ENCODE measurements at places on chromosomes 11 and 22.

DNA sequence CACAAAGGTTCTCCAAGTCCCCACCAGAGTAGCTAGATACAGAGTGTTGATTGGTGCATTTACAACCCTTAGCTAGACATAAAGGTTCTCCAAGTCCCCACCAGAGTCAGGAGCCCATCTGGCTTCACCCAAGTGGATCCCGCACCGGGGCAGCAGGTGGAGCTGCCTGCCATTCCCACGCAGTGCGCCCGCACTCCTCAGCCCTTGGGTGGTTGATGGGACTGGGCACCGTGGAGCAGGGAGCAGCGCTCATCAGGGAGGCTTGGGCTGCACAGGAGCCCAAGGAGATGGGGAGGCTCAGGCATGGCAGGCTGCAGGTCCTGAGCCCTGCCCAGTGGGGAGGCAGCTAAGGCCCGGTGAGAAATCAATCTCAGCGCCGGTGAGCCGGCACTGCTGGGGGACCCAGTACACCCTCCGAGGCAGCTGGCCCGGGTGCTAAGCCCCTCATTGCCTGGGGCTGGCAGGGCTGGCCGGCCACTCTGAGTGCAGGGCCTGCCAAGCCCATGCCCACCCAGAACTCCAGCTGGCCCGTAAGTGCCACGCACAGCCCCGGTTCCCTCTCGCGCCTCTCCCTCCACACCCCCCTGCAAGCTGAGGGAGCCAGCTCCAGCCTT is 404.1 kb downstream of the METTL15 start:
- DNase-seq = no peak

GRCh38 chr11:30586251-30587144 is at the start of gene MPPED2:
TSS of gene MPPED2 (minus strand) at chr11:30586353. CDS start at chr11:30580373, 5,980 bp downstream.
- DNase-seq = peak; percentile 47

GRCh38 chr11:111172321-111172862 is 73.1 kb upstream of the POU2AF2 start:
- no peak for DNase-seq

GRCh38 chr11:77967753-77968152 is 26.7 kb downstream of the INTS4 start:
- no peak for DNase-seq

DNA sequence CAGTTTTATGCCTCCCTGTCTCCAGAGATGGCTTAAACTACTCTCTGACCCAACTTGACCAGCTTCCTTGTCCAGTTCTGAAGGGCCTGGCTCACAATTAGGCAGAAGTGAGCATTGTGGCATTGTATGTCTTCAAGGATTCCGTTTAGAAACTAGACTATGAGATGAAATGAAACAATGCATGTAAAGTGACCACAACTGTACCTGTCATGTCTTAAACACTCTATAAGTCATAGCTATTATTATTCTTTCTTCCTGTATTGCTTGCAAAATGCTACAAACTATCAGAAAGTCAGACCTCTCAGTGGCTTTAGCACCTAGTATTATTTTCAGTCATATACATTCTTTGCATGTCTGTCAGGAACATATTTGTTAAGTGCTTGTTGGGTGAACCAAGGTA is 127.9 kb upstream of the MTMR2 start:
- DNase-seq = no peak

- DNase-seq = no peak
Measured at GRCh38 chr22:24836282-24836681, 30.3 kb downstream of the SGSM1 start.

DNA sequence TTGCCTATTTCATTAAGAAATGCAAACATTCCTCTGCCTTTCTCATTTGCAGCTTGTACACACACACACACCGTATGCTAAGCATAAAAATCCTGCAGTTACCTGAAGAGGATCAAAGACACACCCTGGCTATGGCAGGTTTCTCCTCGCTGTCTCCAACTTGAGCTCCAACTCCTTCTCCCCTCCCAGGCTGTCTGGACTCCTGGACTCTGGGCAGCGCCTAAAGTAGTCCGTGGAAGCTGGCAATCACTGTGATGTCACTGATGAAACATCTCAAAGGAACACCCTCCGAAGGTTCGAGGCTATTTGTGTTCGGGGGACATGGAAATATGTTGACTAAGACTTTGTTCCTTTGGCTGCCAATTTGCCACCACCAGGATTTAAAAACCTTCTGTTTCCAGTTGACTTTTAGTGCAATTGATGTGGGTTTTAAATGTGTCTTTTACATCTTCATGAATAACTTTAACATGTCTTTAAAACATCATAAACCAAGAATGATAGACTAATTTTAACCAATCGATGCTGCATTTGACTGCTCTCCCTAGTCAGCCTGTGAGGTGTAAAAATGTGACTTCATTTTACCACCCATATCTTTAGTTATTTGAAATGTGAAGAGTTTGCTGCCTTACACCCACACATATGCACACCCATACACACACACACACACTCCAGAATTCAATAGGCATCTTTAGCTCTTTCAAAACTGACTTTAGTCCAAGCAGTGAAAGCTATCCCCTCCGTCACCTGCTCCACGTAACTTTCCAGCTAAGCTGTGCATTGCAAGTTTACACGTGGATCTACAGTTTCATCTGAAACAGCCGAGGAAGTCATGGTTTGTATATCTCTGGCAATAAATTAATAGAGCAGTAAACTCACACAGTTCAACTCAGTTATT is at the start of gene SLN:
Gene SLN (minus strand): TSS at position 196 of the 895 bp plus-strand sequence.
- DNase-seq = no peak

GRCh38 chr22:33823552-33823951 is 96.7 kb downstream of the LARGE1 start:
- no peak for DNase-seq

GRCh38 chr11:102604875-102605274 is 20.3 kb downstream of the MMP20 start:
- no peak for DNase-seq

DNA sequence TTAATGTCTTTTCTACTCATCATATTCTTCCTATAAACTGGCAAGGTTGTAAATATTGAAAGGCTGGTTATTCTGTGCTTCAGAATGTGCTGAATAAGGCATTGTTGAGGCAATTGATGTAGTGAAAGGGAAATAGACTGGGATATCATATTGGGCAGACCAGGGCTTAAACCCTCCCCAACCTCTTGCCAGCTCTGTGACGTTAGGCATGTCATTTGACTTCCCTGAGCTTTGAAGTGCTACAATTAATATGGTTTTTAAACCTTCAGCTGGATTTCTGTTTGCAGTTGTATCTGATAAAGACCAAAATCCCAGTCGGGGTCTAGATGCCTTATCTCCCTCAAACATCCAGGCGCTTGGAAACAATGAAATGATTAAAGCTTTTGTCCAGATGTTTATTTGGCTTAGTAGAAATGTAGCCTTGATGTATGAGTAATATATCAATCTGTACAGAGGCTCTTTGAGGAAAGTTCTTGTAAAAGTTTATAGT is 208.1 kb downstream of the DBX1 start:
- DNase-seq = no peak

DNA sequence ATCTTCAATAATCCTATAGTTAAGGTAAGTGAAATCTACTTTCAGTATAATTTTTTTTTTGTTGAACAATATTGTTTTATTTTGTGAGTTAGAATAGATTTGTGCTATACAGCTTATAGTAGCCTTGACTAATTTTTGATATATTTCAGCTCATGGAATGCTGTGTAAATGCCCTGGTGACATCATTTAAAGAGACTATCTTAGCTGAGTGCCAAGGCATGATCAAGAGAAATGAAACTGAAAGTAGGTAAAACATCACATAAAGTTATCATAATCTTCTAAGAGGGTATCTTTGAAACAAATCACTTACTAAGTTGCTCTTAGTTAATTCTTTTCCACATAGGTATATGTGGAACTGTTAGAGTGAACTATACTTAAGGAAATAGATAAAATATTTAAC is 51.4 kb upstream of the ACAT1 start:
- no peak for DNase-seq

GRCh38 chr11:118635237-118635591 is 27.8 kb downstream of the PHLDB1 start:
- no peak for DNase-seq

GRCh38 chr22:37805810-37806277 is 1.9 kb upstream of the GCAT start:
- no peak for DNase-seq

GRCh38 chr11:46642627-46643335 is 25.4 kb downstream of the ATG13 start:
- DNase-seq = no peak

GRCh38 chr11:110373051-110373702 is 56.6 kb upstream of the FDX1 start:
- no peak for DNase-seq

DNA sequence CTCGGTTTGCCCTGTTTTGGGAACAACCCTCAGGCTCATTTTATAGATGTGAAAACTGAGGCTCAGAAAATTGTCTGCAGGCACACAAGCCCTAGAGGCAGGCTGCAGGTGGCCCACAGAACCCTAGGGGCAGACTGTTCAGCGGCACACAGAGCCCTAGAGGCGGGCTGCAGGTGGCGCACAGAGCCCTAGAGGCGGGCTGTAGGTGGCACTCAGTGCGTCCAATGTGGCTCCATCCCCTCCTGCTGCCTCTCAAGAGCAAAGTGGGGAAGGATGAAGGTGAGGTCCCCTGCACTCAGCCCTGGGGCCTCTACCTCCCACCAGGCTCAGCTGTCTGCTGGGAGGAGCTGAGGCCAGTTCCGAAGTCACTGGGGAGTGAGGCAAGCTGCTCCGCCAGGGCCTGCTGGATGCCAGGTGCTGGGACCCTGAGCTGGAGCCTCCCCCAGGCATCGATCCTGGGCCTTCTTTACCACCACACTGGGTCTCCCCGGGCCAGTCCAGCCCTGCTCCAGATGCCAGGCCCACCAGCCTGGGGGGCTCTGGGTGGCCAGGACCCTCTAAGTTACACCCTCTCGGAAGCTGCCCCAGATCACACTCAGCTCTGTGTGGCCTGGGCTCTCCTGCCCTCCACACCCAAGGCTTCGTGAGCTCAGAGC is 2.3 kb downstream of the ACY3 start:
- DNase-seq = no peak

DNA sequence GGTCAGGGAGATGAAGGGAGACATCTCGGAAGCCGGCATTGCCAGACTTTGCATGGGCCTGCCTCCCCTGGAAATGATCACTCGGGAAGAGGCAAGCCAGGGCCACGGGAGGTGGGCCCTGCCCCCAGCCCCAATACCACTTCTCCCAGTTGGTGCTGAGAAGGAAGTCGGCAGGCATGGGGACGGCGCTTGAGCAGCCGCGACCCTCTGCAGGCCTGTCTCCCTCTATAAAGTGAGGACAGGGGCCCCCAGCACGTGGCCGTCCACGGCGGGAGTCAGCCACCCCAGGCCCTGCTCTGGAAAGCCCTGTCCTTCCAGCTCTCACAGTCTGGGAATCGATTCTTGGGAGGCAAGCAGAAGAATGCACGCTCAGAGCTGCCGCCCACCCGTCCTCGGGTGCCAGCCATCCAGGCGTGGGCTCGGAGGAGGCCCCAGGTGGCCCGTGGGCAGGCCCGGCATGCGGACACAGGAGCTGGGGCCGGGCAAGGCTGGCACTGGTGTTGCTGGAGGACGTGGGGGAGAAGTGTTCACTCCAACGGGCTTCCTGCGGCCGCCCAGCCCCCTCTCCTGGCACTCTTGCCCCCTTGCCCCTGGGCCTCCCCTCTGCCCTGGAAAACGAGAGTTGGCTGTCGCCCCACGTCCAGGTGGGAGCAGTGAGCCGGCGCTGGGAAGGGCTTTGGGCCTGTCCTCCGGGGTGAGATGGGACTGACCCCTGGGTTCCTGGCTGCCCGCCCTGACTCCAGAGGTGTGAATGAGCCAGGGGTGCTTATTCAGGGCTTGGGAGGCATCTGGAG is 77.5 kb downstream of the CACNA1I start:
- DNase-seq = no peak

GRCh38 chr11:12841946-12842630 is 167.0 kb upstream of the RASSF10 start:
- no peak for DNase-seq

Measured in lower lobe of right lung (tissue), 2 donors.